ENCODE measurements at places on chromosomes 3 and 15. TPM values are rescaled to one million over a fixed set of nuclear protein-coding genes. Genes with fewer than 3 reads are reported as not detected.

The SLC2A2 gene
- total RNA-seq = not detected

The KLF15 gene
- 0.14 TPM for total RNA-seq

The NOX5 gene
- total RNA-seq = 0.21 TPM

The MRPS25 gene
- total RNA-seq = 91.6 TPM

The ITGA11 gene
- total RNA-seq = 0.92 TPM

The LRRC34 gene
- 5.9 TPM for total RNA-seq

The CHST2 gene
- 7.7 TPM for total RNA-seq

The NR1I2 gene
- total RNA-seq = 0.11 TPM

The PP2D1 gene
- total RNA-seq = not detected
